ENCODE measurements at places on chromosomes 3 and 15.

DNA sequence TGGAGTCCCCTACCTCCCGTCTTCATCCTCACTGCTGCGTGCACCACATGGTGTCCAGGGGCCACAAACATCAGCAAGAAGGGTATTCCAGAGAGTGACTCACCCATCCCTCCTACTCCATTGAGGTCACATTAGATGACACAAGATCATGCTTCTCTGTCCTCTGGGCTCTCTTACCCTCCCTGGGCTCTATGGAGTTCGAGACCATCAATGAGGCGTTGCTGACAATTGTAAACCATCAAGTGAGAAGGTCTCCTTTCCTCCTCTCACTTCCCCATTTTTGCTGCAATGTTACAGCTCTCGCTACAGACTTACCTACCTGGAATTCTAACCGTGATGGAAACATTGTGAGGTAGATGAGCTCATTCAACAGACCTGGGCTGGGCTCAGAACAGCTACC lies 51.7 kb downstream of the HMCES start:
- no peak for DNase-seq

DNA sequence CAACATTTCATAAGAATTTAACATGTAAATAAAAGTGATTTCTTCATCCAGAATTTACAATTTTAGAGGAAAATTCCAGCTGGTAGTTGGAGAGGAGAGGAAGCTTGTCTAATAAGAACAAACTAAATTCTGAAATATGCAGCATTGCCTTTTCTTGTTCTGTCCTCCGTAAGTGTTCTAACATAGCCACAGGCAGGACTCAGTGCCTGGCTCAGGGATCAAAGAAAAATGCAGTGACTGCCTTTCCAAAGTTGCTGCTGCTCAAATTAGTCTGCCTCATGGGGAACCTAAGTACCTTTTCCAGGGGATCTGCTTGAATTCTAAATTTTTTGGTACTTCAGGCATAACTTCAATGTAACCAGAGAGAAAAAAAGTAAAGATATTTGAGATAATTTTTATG lies 713.0 kb upstream of the CADM2 start:
- no peak for DNase-seq

DNA sequence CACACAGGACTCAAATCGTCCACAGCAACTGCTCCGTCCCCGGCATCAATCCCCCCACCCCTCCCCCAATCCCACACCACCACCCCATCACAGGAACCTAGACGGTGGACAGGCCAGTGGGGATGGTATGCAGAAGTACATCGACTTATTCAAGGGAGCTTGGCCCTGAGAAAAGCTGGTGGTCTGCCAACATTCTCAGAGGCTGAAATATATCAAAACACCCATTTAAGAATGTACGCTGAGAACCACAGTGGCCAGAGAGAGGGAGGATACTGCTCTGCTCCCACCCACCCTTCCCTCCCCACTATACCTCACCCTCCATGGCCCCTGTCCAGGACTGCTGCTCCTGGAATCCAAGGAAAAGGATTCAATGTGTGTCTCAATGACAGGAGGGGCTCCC lies 12.4 kb upstream of the USP3 start:
- no peak for DNase-seq

GRCh38 chr3:149547413-149547812 lies 72.9 kb downstream of the TM4SF4 start:
- no peak for DNase-seq

- no peak for DNase-seq
These were observed 38.1 kb downstream of the ST3GAL6 start for GRCh38 chr3:98801043-98801747.

DNA sequence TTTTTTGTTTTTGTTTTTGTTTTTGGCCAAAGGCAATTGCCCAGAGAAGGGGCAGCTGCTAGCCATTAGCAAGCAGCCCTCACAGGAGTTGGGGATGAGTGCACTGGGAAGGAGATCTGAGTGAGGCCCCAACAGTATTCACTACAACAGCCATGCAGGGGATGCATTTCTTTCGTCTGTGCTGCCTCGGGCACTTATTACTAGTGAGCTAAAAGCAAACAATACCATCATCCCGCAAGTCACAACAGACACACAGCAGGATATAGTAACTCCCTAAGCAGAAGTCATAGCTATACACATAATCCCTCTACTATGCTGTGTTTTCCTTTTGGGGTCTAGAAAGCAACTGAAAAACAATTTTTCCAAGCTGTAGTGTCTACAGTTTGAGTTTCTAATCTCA lies 27.2 kb downstream of the CRTAP start:
- no peak for DNase-seq

GRCh38 chr3:183991403-183991802 lies 26.3 kb downstream of the ABCC5 start:
- no peak for DNase-seq

GRCh38 chr3:51691021-51691420 lies 15.8 kb upstream of the GRM2 start:
- no peak for DNase-seq

DNA sequence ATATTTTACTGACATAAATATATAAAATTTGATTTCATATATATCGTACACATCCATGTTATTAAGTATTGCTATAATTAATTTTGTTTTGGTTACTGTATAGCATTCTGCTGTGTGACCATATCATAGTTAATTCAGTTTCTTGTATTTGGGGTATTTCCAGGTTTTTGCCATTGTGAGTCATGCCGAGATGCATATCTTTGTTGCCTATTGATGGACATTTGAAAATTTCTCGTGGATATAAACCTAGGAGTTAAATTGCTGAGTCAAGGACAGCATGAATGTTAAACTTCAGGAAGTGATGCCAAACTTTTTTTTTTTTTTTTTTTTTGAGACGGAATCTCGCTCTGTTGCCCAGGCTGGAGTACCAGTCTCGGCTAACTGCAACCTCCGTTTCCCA lies 33.7 kb upstream of the GPR171 start:
- DNase-seq, result no peak

- DNase-seq, result no peak
These were observed 10.2 kb downstream of the GLCE start for GRCh38 chr15:69170597-69170996.
